ENCODE measurements at places on chromosomes 6 and 20.

DNA sequence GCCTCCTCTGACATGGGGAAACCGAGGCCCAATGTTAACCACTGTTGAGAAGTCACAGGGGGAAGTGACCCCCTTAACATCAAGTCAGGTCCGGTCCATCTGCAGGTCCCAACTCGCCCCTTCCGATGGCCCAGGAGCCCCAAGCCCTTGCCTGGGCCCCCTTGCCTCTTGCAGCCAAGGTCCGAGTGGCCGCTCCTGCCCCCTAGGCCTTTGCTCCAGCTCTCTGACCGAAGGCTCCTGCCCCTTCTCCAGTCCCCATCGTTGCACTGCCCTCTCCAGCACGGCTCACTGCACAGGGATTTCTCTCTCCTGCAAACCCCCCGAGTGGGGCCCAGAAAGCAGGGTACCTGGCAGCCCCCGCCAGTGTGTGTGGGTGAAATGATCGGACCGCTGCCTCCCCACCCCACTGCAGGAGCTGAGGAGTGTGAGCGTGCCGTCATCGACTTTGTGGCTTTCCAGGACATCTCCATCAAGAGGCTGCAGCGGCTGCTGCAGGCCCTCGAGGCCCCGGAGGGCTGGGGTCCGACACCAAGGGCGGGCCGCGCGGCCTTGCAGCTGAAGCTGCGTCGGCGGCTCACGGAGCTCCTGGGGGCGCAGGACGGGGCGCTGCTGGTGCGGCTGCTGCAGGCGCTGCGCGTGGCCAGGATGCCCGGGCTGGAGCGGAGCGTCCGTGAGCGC is 1.6 kb downstream of the TNFRSF6B start:
- DNase-seq = no peak

DNA sequence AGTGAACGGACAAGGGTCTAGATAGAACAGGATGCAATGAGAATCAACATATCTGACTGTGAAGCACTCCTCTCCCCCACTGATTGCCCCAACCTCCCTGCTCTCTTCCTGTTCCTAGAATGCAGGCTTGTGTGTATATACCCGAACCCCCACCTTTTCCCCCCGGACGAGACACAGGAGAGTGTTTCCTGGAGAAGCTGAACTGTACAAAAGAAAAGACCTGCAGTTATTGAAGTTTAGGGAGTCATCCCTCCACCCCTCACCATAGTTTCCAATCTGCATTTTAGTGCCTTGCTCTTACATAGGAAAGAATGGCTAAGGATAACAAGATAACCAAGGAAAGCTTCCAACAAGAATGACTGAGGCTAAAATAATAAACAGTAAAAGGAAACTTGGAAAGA is 55.5 kb upstream of the PDE10A start:
- DNase-seq = no peak

DNA sequence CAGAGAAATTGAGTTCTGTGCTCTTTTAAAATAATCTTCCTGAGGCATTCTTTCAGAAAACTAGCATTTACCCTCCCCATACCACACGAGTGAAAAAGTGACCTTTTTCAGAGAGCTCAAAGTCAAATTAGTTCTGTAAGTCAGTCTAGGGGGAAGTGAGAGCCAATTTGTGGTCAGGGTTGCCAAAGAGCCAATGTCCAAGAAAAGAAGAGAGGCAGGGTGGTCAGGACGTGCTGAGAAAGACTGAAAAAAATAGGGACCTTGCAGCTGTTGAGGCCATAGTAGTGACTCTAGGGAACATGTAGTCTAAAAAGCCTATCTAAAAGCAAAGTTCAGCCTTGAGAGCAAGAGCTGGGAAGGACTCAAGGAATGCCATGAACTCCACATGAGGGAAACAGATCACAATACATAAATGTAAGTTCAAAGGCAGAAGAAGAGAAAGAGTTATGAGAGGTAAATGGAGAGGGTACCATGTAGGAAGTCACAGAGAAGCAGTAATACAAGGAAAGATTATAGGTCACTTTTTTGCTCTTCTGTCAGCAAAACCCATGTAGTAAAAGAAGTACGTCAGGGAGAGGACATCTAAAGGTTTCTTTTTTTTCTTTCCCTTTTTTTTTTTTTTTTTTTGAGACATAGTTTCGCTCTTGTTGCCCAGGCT is 565.1 kb upstream of the FLRT3 start:
- DNase-seq = no peak

DNA sequence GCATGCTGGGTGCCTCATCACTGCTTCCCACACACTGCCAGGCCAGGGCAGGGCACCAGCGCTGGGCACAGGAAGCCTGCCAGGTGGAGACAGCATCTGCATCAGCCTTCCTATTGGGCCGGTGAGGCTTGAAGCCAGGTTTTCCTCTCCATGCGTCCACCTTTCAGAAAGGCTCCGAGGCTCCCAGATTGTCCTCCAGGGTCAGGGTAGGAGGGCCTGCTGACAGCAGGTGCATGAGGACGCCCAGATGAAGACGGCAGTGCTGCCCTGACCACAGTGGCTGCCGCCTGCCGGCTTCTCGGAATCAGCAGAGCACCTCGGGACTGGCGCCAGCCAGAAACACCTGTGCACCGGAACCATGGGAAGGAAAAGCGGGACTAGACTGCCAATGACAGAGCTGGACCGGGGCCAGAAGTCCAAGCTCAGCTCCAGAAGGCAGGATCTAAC is 170.5 kb upstream of the CST7 start:
- no peak for DNase-seq

- no peak for DNase-seq
Measured at GRCh38 chr6:35296931-35297600, 552 bp upstream of the DEF6 start.

DNA sequence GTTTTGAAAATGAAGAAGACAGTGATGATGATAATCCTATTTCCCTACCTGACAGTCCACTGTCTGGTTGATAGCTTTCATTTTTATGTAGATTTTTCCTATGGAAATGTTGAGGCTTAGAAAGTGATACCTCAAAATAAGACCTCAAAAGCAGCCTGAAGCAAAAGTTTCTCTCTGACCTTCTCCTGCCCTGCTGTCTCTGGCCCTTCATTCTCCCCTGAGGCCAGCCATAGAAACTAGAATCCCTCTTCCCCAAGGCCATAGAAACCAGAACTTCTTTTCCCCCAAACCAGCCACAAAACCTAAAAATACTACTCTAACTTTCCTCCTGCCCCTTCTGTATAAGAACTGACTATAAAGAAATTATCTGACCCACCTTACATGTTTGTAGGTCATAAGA is 52.6 kb upstream of the GCM1 start:
- DNase-seq = no peak

GRCh38 chr6:143180826-143181225 is 120.1 kb downstream of the AIG1 start:
- DNase-seq = no peak
